Subcutaneous preadipocyte (primary cell): ENCODE measurements at places on chromosomes 5 and 9. TPM values are rescaled to one million over a fixed set of nuclear protein-coding genes. Genes with fewer than 3 reads are reported as not detected.

The FRMPD1 gene
- under 0.01 TPM in 1 of 2 replicates, not detected in the other for total RNA-seq

The CNTRL gene
- 7.0 and 13.7 TPM in 2 replicates for total RNA-seq

The SPINK13 gene
- total RNA-seq, result not detected in 2 replicates

The PRUNE2 gene
- total RNA-seq, result 37.3 and 68.7 TPM in 2 replicates

The GRIN1 gene
- not detected in 2 replicates for total RNA-seq

The CNTLN gene
- 12.5 and 17.4 TPM in 2 replicates for total RNA-seq

The SH3TC2 gene
- total RNA-seq, result 0.37 and 1.2 TPM in 2 replicates

The GLRA1 gene
- total RNA-seq, result not detected in 2 replicates
